ENCODE measurements at places on chromosomes 6 and 20.

DNA sequence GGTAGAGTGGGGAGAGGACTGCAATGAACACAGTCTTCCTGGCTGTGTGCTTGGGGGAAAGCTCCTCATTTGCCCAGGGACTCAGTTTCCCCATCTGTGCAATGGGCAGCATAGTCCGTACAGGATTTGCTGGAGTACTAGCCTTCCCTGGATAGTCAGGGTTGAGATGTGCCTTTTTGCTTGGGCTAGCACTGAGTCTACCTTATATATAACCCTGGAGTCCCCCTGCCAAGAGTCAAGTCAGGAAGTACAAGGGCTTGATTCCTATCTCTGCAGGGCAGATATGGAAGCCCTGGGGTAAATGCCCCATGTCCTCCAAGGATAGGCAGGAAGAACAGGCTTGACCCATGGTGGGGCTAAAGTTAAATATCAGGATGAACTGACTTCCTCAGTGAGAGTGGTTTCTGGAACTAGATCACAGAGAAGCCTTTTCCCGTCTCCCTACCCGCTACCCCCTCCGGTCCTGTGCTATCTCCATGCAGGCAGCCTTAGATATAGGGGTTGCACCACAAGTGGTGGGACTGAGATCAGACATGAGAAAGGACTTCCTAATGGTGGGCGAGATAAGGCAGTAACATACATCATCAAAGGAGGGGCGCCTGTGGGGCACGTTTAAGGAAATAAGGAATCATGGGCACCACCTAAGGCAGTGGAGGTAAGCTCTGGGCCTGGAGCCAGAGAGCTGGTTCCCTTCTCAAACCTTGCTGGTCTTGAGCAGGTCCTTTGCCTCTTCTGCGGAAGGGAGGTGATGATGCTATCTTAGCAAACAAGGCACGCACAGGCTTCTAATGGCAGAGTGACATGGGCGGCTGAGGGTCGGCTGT is 157.9 kb downstream of the MRPL14 start:
- DNase-seq, result peak; percentile 19

- peak; percentile 12 for DNase-seq
These were observed 240.3 kb downstream of the DLL1 start for GRCh38 chr6:170050591-170051041.

DNA sequence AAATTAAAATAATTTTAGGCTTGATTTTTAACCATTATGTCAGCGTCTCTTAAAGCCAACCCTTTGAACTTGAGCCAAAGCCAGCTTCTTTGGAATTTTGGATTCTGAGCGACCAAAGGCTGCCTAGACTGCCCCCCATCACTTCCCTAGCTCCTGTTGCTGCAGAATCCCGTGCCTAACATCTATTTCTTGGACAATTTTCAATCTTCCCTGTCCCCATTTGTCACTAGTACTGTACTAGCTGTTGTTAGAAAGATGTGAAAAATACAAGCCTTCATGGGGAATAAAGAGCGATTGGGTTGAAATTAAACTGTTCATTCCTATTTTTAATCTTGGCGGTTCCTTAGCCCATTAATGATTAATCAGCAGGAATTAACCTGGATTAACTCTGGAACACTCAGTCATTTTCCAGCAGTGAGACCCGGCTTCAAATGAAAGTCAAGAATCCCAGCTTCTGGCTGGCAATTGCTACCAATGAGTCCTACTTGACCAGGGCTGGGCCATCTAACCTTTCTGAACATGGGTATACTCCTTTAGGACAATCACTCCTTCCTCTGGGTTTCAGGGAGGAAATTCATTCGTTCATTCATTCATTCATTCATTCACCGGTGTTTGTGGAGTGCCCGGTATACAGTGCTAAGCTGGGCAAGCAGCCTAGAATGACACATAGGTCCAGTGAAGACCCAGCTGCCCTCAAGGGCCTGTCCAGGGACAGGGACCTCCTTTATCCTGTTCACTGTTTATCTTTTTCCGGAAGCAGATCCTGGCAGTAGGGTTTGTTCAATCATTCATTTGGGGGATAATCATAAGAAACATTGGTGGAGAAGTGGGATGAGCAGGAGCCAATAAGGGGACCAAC is 1.4 kb upstream of the RRBP1 start:
- DNase-seq, result no peak

GRCh38 chr20:33694639-33695012 is 8.4 kb upstream of the E2F1 start:
- DNase-seq, result no peak

GRCh38 chr6:25370178-25371036 is 91.2 kb downstream of the CARMIL1 start:
- DNase-seq, result no peak

GRCh38 chr6:79504372-79504771 is 32.9 kb downstream of the LCA5 start:
- DNase-seq, result no peak

DNA sequence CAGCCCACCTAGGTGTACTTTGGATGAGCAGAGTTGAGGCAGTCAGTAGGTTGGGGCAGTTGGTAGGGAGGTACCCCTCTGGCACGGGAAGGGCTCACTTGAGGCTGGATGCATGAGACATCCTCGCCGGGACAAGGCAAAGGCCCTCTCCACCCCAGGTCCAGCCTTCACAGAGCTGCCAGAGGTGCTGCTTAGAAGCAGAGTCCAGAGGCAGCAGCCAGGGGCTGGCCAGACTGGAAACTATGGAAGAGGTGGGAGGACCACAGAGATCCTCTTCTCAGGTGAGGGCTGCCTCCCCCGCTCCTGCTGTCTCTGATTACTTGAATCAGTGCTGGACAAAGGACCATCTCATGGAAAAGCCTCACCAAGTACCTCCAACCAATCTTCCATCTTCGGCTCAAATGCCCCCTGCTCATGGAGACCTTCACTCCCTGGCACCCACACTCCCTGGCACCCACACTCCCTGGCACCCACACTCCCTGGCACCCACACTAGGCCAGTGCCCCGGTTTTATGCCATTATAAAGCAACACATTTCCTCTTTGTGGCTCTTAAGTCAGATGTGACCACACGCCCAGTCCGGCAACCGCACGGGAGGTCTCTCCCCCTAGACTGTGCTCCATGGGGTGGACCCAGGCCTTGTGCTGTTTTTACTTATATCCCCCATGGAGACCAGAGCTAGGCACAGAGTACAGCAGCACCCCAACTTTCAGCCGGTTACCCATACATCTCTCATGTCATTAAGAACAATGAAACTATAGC is 100.1 kb downstream of the YTHDF1 start:
- DNase-seq, result no peak

DNA sequence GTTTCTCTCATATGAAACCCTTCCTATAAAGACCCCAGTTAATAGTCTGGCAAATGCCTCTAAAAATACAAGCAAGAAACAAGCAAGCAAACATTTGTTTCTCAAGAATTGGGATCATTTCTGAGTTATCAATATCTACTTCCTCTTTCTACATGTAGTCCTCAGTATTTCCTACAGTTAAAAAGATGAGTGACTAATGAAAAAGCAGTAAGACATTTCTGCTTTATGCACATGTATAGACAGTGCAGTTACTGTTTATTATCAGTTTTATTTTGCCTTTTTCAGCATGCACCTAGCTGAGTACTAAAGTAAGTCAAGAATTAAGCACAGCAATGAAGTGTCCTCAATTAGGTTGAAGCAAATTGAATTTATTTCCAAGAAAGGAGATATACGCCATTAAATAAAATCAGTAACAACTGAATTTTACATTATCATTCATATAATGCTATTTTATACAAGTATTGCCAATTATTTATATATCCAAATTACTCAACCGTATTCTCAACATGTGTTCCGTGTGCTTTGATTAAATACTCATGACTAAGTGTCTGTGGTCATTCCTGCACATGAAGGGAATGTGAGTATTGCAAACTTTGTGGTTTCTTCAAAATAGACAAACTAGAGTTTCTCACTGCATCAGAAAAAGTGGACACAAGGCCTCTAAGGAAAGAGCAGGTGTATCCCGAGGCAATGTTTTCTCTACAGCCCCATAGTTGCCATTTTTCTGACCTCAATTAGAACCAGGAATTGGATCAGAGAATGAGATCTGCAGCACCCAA is 159.3 kb upstream of the MARCKS start:
- DNase-seq, result no peak

- DNase-seq, result no peak
These were observed 7.9 kb downstream of the KIAA1755 start for GRCh38 chr20:38252292-38253288.

DNA sequence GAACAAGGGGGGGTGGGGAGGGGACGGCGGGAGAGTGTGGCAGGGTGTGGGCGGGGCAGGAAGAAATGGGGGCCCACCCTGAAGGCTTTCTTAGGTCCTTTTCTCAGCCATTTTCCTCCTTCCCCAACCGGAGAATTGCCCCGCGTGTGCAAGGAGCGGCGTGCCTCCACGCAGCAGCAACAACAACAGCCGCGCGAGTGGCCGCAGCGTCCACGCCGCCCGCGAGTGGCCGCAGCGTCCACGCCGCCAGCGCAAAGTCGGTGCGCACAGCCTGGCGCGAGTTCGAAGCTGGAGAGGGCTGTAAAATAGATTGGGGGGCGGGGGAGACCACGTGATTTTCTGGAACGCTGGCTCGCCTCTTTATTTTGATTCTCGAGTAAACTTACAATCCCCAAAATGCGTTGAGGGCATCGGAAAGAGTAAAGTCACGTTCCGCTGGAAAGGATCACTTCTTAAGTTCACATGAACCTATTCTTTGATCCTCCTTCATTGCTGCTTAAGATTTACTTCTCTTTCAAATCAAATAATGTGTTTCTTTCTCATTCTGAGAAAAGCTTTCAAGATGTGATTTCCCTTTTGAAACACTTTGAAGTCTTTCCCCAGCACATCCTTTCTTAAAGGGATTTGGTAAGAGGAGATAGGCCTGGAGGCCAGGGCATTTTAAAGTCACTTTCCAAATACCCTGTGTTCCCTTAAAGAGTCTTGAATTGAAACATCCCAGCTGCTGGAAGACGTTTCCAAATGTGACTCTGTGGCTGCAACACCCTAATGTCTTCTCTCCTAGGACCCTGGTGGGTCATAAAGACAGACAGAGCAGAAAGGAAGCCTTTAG is 66.7 kb upstream of the ZNF217 start:
- peak; percentile 73 for DNase-seq

DNA sequence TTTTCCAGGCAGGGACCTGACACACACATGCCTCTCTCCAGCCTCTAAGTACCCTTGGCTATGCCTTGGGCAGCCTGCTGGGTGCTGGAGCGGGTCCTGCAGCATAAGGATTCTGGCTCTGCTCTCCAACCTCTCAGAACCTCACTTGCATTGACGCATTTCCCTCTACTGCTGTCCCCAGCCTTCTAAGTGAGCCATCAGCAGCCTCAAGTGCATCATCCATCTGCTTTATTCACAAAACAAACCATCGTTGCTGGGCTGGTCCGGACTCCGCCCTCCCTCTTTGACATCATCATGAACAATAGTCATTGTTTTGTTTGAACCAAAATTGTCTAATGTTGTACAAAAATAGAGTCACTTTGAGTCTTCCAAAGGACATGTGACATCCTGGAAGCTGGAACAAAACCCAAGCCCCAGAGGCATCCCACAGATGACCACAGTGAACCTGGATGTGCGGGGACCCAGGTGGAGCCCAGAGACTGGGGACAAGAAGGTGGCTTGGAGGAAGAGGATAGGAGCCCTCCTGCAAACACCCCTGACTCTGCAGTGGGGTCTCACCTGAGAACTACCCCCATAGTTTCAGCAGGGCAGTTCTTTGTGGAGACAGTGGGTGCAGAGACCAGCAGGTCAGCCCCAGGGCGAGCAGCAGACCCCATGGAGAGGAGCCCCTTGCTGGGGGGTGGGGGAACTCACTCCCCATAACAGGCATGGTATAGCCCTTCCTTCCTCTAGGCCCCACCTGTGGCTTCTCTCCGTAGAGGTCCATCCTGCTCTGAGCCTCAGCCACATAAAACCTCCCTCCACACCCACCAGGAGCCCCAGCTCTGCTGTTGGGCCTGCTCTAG is 230.1 kb downstream of the SYNDIG1 start:
- peak; percentile 13 for DNase-seq

DNA sequence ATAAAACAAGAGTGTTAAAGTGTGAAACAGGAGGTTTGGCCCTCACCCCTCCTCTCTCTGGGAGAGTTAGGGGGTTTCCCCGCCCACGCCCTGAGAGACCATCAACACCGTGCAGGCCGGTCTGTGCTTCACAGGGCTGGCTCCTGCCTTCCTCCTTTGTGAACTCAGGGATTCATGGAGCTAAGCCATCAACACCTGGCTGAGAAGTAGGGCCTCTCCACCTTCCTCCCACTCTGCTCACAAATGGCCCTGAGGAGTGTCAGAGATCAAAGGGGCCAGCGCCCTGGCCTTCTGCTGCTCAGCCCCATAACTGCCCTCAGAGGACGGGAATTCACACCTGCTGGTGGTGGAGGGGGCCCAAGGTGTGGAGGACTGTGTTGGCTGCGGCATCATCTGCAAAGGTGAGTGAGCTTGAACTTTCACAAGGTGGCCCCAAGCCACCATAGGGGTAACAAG is 88.6 kb downstream of the PSMB1 start:
- peak; percentile 53 for DNase-seq

- no peak for DNase-seq
These were observed 122.6 kb upstream of the MAP3K7 start for GRCh38 chr6:90709431-90709996.

GRCh38 chr6:104201557-104201956 is 658.2 kb downstream of the HACE1 start:
- DNase-seq, result no peak

DNA sequence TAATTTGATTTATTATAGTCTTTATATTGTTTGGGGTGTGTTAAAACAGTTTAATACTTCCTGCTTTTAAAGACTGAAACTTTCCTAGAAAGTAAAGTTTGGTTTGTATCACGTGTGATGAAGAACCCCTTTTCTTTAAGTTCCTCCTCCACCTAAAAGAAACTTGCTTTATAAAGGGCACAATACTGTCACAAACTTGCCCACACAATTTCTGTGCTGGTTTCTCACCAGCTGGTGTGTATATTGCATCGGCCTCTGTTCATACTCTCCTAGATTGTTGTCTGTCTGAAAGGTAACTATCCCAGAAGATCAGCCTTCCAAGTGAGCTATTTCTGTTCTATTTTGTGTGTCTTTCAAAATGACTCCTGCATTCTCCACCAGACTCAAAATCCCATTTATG is 46.9 kb downstream of the ANKRD6 start:
- no peak for DNase-seq

GRCh38 chr6:105373481-105373880 is 29.4 kb downstream of the PREP start:
- no peak for DNase-seq

DNA sequence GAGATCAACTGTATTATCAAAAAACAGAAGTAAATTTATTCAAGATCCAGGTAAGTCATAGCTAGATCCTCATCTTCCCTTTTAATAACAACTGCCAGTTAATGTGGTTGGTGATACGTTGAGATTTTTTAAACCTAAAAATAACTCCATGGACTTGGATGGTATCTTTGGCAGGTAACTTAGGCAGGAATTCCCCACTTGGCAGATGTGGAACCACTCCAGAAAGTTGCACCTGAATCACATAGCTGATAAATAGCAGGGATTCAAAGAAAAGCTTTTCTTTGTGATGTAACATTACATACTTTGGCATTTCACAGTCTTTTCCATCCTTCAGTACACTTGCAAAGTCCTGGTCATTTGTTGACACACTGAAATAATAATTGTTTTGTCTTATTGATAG is 62.6 kb downstream of the PRPH2 start:
- DNase-seq, result no peak

GRCh38 chr6:100217225-100218012 is 223.4 kb upstream of the MCHR2 start:
- no peak for DNase-seq

All from stimulated activated CD8-positive, alpha-beta memory T cell treated with anti-CD3 and anti-CD28 coated beads, Interleukin-4, amount 100 ng/mL, for 48 hours (primary cell).